ENCODE measurements at places on chromosomes 4 and X. TPM values are rescaled to one million over a fixed set of nuclear protein-coding genes. Genes with fewer than 3 reads are reported as not detected.

GRCh38 chr4:8044699-8045098, 105.0 kb upstream of the AFAP1 start:
- DNase-seq = no peak

DNA sequence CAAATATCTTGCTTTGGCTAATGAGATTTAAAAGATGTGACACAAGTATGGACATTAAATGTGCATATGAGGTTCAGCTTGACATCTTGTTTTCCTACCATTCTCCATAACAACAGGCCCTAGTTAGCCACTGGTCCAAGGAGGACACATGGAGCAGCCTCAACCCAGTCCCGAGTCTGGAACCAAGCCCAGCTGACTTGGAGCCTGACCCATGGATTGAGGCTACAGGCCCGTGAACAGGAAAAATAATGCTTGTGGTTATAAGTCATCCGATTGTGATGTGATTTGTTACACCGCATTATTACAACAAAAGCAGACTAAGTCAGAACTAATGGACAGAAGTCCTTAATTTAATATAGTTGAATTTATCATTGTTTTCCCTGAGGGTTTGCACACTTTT, 123.2 kb upstream of the BANK1 start:
- DNase-seq = no peak

GRCh38 chr4:14237911-14238310, 610.4 kb upstream of the BOD1L1 start:
- DNase-seq = no peak

- no peak for DNase-seq
These were observed 34.7 kb downstream of the ZFYVE28 start for GRCh38 chr4:2383760-2384159.

DNA sequence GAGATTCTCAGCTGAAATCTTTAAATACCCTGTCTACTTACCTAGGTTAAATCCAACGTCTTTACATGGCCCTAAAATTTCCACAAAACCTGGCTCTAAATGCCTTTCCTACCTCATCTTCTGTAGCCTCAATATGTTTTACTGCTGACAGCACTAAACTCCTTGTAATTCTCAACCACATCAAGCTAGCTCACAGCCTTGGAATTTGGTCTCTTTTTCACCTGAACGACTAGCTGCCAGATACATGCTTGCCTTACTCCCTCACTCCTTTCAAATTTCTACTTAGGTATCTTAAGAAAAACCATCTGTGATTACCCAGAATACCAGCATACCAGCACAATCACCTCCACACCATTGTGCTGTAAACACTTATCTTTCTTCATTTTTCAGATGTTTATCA, 635.6 kb upstream of the PCDH10 start:
- DNase-seq = no peak

Gene SEC31A
- 143 TPM for total RNA-seq

Gene CMC4
- total RNA-seq = 37.2 TPM

Gene SPACA5
- total RNA-seq = not detected

DNA sequence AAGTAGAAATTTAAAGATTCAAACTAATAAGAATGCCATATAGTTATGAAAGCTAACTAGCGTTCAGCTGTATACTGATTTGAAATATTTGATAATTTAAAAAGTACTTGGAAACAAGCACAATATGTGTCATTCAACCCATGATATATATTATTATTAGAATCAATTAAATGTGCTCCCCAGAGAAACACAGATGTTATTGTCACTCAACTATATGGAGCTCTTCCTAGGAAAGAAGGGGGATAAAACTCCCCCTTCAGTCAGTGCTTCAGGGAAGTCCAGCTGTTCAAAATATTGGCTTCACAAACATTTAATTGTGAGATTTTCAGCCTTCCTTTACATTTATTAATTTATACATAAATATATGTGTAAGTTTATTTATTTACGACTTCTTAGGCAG, 135.9 kb downstream of the SLC4A4 start:
- no peak for DNase-seq

- peak; percentile 36 for DNase-seq
These were observed 49.4 kb upstream of the CHRNA9 start for GRCh38 chr4:40285692-40286091.

- no peak for DNase-seq
These were observed 33.1 kb upstream of the ZNF41 start for GRCh38 chrX:47515941-47516665.

GRCh38 chrX:131617182-131617581, 73.3 kb downstream of the OR13H1 start:
- DNase-seq = no peak

GRCh38 chrX:143733866-143734265, 13.3 kb upstream of the SPANXN2 start:
- no peak for DNase-seq

DNA sequence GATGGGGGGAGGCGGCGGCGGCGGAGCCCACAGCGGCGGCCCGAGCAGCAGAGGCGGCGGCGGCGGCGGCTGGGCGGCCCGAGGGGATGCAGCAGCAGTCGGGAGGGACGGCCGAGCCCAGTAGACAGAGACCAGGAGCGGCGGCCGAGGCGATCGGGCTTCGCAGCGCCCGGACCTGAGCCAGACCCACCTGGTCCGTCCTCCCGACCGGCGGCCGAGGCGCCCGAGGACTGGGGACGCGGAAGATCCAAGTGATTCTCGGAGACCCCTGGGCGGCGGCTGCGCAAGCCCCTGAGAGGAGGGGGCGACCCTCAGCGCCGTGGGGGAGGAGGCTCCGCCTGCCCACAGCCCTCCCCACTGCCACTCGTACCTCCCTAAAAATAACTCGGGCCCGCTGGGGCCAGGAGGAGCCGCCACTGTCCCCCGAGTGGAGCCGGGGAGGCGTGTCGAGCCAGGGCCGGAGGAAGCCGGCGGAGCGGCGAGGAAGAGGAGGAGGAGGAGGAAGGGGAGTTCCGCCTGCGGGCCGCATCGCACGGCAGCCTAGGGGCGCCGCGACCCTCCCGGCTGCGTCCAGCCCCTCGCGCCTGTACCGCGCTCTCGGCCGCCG, 608 bp downstream of the RAPGEF2 start:
- peak; percentile 75 for DNase-seq

DNA sequence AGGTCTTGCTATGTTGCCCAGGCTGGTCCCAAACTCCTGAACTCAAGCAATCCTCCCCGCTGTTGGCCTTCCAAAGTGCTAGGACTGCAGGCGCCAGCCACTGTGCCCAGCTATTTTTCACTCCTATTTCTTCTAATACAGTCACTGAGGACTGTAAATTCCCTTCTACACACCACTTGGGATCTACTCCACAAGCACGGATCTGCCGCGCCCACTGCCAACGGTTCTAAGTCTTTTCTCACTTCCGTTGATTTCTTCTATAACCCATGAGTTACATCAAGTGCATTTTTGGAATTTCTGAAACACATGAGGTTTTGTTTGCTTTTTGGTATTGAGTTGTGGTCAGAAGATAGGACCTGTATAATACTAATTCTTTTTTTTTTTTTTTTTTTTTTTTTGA, 48.6 kb downstream of the FAM53A start:
- no peak for DNase-seq

DNA sequence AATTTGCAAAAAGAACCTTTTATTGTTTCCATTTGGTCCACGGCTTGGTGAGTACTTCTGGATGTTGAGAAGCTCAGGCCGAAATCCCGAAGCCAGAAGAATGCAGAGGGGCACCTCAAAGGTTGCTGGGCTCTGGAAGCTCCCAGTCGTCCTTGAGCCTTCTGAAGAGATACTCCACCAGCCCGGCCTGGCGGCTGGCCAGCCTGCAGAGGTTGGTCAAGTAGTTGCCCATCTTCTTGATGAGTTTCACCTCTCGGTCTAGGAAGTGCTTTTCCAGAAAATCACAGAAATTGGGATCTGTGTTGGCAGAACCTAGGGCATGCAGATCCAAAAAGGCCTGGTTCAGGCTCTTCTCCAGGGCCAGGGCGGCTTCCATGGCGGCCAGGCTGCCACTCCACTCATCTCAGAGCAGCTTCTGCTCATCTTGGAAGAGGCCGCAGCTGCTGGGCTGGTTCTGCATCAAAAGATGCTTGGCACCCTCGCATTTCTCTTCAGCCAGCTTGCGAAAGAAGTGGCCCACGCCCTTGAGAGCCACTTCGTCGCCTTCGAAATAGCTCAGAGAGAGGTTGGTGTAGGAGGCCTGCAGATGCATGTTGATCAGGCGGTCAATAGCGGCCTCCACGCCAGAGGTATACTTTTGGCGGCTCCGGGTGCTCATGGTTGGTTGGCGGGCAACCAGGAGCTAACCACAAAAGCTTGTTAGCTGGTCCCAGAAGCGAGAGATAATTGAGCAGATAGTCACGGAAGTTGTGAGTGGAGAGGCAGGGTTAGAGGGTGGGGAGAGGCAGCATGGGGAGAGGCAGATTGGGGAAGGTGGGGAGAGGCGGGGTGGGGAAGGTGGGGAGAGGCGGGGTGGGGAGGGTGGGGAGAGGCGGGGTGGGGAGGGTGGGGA, 76.5 kb upstream of the TSPAN7 start:
- DNase-seq = peak; percentile 64

DNA sequence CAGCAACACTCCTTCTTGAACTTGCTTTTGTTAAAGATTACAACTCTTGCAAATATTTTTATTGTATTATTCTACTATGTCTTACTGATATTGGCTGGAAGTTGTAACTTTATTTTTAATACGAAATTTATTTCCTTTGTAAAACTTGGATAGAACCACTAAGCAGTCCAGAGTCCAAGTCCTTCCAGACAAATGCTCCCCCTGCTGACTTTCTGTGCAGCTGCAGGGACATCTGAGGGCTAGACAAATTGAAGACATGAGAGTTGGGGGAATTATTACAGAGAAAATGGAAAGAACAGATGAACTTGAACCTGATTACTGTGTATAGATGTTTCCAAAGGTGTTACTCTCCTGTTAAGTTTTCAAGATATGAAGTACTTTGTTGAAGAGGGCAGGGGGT, 238.8 kb downstream of the GRIA3 start:
- DNase-seq = no peak
